ENCODE measurements at places on chromosomes 2 and 18. TPM values are rescaled to one million over a fixed set of nuclear protein-coding genes. Genes with fewer than 3 reads are reported as not detected.

Gene EVX2
- not detected for total RNA-seq

Gene KCNJ13
- 0.59 TPM for total RNA-seq

Gene DNAH7
- 0.30 TPM for total RNA-seq

Gene CNOT9
- total RNA-seq = 59.9 TPM

Gene GKN2
- total RNA-seq = not detected

Gene DOK6
- total RNA-seq = not detected

Gene PIKFYVE
- total RNA-seq = 27.9 TPM

Gene AMER3
- 0.79 TPM for total RNA-seq

DNA sequence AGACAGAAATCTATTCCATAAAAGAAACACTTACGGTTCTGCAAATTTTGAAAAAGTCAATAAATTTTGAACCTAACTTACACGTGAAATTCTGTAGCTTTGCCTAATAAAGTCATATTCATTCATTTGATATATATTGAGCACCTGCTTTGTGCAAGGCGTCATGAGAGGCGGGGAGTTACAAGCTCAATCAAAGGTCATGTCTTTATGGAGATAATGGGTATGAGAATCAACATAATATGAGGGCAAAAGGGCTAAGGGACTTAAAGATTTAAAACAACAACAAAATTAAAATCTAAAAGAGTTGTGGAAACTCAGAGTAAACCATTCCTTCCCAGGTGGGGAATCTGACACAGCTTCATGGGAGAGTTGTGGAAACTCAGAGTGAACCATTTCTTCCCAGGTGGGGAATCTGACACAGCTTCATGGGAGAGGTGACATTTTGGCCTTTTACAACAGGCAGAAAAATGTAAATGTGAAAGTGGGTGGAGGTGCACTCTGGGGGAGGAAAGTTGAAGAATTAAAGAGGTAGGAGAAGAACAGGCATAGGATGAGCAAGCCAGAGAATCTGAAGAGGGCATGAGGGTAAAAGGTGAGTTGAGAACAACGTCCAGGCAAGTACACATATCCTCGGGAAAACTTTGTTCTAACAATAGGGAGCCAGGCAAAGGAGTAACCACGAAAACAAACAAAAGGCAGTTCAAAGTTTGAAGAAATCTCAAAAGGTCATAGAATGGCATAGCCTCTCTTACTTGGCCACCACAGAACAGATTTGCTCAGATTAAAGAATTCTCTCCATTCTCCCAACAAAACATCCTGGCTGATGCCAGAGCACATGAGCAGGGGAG is 49.5 kb upstream of the CD226 start:
- H3K27ac ChIP-seq = no peak overlapping the region
- no peaks in the 10 kb centered on the region for H3K36me3 ChIP-seq

- H3K4me1 ChIP-seq = no peaks in the 10 kb centered on the region
- H3K4me3 ChIP-seq = no peak overlapping the region
- no peaks in the 10 kb centered on the region for H3K36me3 ChIP-seq
- DNase-seq = no peak
- no peaks in the 10 kb centered on the region for H3K27me3 ChIP-seq
These were observed 34.9 kb downstream of the MEX3C start for GRCh38 chr18:51162617-51163016.

GRCh38 chr2:55843096-55843993 is 80.2 kb downstream of the EFEMP1 start:
- H3K4me3 ChIP-seq = no peak overlapping the region
- DNase-seq = peak; percentile 92
- H3K27ac ChIP-seq = no peak overlapping the region
- peaks cover 79% of the 10 kb centered on the region for H3K4me1 ChIP-seq
- H3K27me3 ChIP-seq = no peaks in the 10 kb centered on the region

DNA sequence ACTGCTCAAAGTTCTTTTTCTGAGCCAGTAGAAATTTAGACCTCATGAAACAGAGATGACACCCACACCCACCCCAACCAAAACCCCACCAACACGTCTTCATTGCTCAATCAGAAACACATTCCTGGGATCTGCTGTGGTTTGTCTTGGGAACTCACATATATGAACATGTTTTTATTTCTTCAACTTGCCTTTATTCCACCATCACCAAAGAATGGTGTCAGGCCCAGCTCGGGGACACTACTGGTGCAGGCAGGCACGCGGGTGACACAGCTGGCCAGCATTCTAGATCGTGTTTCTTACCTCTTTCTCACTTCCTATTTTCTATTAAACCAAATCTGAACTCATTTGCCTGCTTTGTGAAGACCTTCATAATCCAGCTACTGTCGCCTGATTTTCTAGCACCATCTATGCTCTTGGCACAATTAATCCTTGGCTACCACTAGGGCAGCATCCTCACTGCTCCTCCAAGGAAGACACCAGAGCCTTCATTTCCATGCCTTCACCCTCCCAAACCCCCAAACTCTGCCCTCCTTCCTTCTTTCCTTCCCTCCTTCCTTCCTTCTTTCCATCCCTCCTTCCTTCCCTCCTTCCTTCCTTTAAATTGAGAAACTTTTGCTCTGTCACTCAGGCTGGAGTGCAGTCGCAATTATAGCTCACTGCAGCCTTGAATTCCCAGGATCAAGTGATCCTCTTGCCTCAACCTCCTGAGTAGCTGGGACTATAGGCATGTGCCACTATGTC is 157.1 kb downstream of the BCL2 start:
- H3K4me1 ChIP-seq = no peaks in the 10 kb centered on the region
- no peak overlapping the region for H3K27ac ChIP-seq
- DNase-seq = no peak
- H3K27me3 ChIP-seq = no peaks in the 10 kb centered on the region

GRCh38 chr18:22829781-22830180 is 103.3 kb upstream of the RBBP8 start:
- no peaks in the 10 kb centered on the region for H3K36me3 ChIP-seq
- peaks cover 50% of the 10 kb centered on the region for H3K4me1 ChIP-seq
- H3K27ac ChIP-seq = no peak overlapping the region
- H3K4me3 ChIP-seq = no peak overlapping the region

GRCh38 chr2:136334967-136335366 is 217.0 kb upstream of the CXCR4 start:
- H3K36me3 ChIP-seq = no peaks in the 10 kb centered on the region
- no peak overlapping the region for H3K4me3 ChIP-seq
- no peaks in the 10 kb centered on the region for H3K4me1 ChIP-seq

- no peaks in the 10 kb centered on the region for H3K4me1 ChIP-seq
- no peaks in the 10 kb centered on the region for H3K27me3 ChIP-seq
- no peaks in the 10 kb centered on the region for H3K36me3 ChIP-seq
- H3K4me3 ChIP-seq = no peak overlapping the region
- peak; percentile 28 for DNase-seq
These were observed 623.5 kb downstream of the DCC start for GRCh38 chr18:52963481-52963880.

GRCh38 chr18:13246591-13246990 is 28.0 kb downstream of the LDLRAD4 start:
- DNase-seq = no peak
- no peaks in the 10 kb centered on the region for H3K36me3 ChIP-seq
- H3K27me3 ChIP-seq = no peaks in the 10 kb centered on the region
- H3K4me1 ChIP-seq = no peaks in the 10 kb centered on the region

DNA sequence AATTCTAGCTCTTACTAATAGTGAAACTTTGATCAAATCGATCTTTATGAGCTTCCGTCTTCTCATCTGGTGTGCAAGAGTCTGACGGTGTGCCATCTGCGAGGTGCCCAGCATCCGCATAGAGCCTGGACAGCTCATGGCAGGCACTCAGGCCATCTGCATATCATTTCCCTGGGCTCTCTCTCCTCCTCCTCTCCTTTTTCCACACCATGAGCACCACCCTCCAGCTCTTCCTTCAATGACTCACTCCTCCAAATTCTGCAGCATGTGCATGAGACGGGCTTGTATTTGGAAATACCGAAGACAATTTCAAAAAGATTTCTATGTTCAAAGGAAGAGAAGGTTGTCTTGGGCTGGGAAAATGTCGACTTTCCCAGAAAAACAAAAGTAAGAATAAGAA is 161.1 kb downstream of the CCBE1 start:
- no peaks in the 10 kb centered on the region for H3K36me3 ChIP-seq
- H3K27me3 ChIP-seq = no peaks in the 10 kb centered on the region
- no peak for DNase-seq
- H3K27ac ChIP-seq = no peak overlapping the region
- H3K4me1 ChIP-seq = no peaks in the 10 kb centered on the region
- no peak overlapping the region for H3K4me3 ChIP-seq

DNA sequence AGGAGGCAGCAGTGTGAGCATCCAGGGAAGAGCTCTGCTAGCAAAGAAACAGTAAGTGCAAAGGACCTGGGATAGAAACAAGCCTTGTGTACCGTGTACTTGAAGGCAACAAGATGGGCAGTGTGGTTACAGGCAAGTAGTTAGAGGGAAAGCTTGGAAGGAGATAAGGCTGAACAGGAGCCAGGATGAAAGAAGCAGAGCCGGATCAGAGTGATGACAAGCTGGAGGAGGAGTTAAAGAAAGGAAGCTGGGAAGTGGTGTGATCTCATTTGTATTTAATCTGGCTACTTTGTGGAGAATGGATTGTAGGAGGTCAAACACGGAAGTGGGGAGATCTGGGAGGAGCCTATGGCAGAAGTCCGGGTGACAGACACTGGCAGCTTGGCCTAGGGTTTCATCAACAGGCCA is 44.7 kb upstream of the VPS54 start:
- H3K27me3 ChIP-seq = no peaks in the 10 kb centered on the region
- H3K4me1 ChIP-seq = peaks cover 49% of the 10 kb centered on the region
- peak; percentile 14 for DNase-seq
- peak overlapping the region; percentile 53 for H3K27ac ChIP-seq
- no peak overlapping the region for H3K4me3 ChIP-seq
- H3K36me3 ChIP-seq = no peaks in the 10 kb centered on the region

GRCh38 chr2:125679903-125680302 is 976.1 kb upstream of the GYPC start:
- DNase-seq = no peak
- H3K4me1 ChIP-seq = no peaks in the 10 kb centered on the region
- H3K4me3 ChIP-seq = no peak overlapping the region
- H3K27ac ChIP-seq = no peak overlapping the region
- H3K36me3 ChIP-seq = no peaks in the 10 kb centered on the region
- no peaks in the 10 kb centered on the region for H3K27me3 ChIP-seq

- H3K4me3 ChIP-seq = no peak overlapping the region
- no peak overlapping the region for H3K27ac ChIP-seq
- no peak for DNase-seq
- H3K4me1 ChIP-seq = no peaks in the 10 kb centered on the region
These were observed 28.9 kb downstream of the PXDN start for GRCh38 chr2:1715184-1716013.

DNA sequence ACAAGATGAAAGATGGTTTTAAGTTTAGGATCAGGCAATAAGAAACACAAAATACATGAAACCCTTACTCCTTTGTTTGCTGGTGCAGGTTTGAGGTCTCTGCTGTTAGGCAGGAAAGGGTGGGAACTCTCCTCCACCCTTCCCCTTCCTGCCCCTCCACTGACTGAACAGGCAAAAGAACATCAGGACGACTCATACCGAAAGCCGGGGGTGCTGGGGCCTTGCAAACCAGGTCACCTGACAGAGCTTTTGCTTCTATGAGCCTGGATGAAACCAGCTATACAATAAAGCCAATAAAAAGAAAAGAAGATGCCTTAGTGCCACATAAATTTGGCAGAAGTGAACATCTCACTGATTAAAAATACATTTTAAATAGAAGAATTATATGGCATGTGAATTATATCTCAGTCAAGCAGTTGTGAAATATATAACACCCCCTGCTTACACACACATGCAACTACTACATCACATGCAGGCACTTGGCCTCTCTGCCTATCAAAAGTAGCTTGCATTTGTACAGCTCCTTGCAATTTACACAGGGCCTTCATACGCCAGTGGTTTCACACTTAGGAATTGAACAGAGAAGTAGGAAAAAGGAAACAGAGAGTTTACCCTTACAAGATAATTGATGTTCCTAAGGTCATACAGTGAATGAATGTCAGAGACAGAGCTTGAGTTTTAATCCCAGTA is 215.1 kb upstream of the TRIB2 start:
- no peak overlapping the region for H3K27ac ChIP-seq
- H3K4me1 ChIP-seq = no peaks in the 10 kb centered on the region
- no peak overlapping the region for H3K4me3 ChIP-seq
- H3K36me3 ChIP-seq = no peaks in the 10 kb centered on the region

- no peak overlapping the region for H3K27ac ChIP-seq
- DNase-seq = no peak
- no peaks in the 10 kb centered on the region for H3K36me3 ChIP-seq
- H3K27me3 ChIP-seq = no peaks in the 10 kb centered on the region
- peaks cover 5% of the 10 kb centered on the region for H3K4me1 ChIP-seq
These were observed 6.0 kb upstream of the STK39 start for GRCh38 chr2:168253379-168253778.

DNA sequence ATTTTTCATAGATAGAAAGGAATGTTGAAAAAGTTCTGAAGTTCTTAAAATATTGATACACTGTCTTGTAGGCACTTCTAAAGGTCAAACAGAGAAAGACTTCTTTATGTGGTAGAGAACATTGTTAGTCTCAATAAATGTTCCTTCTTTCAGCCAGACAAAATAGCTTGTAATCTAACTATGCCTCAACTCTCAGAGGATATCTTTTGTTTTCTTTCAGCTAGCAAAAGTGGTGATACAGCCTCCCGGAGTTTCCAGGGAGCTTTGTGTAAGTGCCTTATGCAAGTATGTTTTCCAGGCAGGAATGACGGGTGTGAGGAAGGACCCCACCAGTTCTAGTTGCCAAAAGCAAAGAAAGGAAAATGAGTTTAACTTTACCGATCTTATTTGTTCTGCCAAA is 452.1 kb upstream of the ST6GAL2 start:
- no peaks in the 10 kb centered on the region for H3K27me3 ChIP-seq
- no peak overlapping the region for H3K4me3 ChIP-seq
- no peak for DNase-seq
- H3K4me1 ChIP-seq = no peaks in the 10 kb centered on the region
- H3K36me3 ChIP-seq = no peaks in the 10 kb centered on the region
- no peak overlapping the region for H3K27ac ChIP-seq

- H3K27me3 ChIP-seq = no peaks in the 10 kb centered on the region
- no peak for DNase-seq
- H3K4me1 ChIP-seq = peaks cover 10% of the 10 kb centered on the region
These were observed 11.5 kb downstream of the SLC9A4 start for GRCh38 chr2:102484310-102485061.

DNA sequence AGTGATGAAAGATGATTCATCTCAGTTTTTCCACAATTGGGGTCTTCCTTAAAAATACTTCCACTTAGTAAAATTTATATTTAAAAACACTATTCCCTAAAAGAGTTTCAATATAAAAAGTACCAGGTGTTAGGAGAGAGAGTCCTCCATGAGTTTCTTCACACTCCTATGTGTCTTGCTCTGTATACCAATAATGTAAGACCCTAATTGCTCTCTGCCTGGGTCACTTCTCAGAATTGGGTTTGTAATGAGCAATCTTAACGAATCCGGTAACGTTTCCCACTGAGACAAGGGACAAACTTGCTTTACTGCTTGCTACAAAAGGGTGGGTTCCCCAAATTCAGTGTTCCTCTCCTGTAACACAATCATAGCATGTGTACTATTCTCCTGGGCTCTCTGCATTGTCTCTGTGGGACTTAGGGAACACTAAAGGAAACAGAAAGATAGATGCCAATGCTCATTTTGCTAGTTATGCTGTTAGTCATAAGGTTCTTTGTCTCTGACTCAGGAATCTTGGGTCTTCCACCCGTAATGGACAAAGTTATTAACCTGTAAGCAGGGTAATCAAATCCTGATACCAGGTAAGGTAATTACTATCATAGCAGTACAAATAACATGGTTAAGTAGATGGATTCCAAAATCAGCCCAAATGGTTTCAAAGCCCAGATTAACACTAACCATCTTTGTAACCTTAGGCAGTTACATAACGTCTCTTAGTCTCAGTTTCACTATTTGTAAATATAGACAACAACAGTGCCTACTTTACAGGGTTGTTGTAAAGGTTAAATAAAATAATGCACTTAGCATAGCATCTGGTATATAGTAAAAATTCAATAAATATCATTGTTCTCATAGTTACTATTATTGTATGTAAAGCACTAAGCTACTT is 46.3 kb downstream of the ITSN2 start:
- DNase-seq = no peak
- no peak overlapping the region for H3K4me3 ChIP-seq
- no peak overlapping the region for H3K27ac ChIP-seq

All from Caco-2 (cell line).